Substantia nigra (tissue), 51 donors: ENCODE measurements at places on chromosomes 3 and 15.

GRCh38 chr3:134334901-134335280 lies 39.4 kb downstream of the AMOTL2 start:
- no peak for DNase-seq

- peak; percentile 20 for DNase-seq
Measured at GRCh38 chr15:39976291-39977274, 42.7 kb downstream of the EIF2AK4 start.

GRCh38 chr3:13022348-13023234 lies 50.6 kb downstream of the IQSEC1 start:
- DNase-seq: peak; percentile 41

GRCh38 chr15:28026764-28027713 lies 72.1 kb downstream of the OCA2 start:
- DNase-seq: no peak

DNA sequence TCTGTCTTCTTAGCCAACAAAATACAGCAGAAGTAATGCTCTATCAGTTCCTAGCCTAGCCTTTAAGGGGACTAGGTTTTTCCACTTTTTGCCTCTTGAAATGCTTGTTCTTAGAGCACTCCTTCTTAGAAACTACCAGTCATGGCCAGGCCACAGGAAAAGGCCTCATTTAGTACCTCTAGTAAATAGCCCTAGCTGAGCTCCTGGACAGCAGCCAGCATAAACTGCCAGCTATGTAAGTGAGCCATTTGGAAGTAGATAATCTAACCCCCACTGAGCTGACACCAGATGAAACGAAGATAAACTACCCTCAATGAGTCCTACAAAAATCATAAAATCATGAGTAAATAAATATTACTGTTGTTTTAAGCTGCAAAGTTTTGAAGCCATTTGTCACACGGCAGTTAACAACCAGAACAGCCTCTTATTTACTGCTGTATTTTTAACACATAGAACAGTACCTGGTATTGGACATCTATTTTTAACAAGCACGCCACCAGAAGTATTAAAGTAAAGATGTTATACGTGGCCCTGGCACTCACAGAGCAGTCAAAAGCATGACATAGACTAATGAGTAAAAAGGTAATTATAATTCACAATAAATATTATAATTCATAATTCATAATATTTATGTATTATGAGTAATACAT lies 12.0 kb downstream of the TBC1D5 start:
- no peak for DNase-seq

GRCh38 chr3:146537603-146538002 lies 6.8 kb downstream of the PLSCR1 start:
- DNase-seq: no peak

- DNase-seq: no peak
Measured at GRCh38 chr3:65939801-65940246, 98.9 kb downstream of the MAGI1 start.

GRCh38 chr3:189186101-189186500 lies 14.3 kb downstream of the TPRG1 start:
- no peak for DNase-seq

- no peak for DNase-seq
Measured at GRCh38 chr15:101451266-101451799, 38.2 kb downstream of the PCSK6 start.

DNA sequence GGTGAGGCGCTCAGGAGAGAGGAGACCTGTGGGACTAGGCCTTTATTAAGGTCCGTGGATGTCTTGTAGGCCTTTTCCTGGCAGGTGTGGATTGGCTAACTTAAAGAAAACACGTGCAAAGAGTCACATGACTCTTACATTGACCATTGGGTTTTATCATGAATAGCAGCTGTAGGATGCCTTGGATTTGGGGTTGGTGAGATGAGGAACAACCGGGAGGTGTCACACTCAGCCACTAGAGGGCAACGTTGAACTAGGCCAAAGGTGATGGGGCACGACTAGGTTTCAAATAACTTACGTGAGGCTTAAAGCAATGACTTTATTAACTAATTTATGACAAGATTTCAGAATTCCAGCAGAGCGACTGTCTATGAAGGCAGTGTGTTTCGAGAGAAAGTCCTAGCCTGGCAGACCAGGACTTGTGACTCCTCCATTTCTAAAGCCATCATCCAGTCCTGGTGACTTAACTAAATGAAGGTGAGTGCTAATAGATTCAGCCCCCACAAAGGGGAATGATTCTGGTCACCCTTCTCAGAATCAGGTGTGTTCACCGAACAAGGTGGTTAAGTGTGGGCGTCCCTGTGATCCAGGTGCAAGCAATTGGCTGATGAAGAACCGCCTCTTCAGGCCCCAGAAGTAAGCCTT lies 345.6 kb downstream of the MCTP2 start:
- no peak for DNase-seq

GRCh38 chr3:86961297-86961696 lies 29.7 kb downstream of the VGLL3 start:
- DNase-seq: no peak

DNA sequence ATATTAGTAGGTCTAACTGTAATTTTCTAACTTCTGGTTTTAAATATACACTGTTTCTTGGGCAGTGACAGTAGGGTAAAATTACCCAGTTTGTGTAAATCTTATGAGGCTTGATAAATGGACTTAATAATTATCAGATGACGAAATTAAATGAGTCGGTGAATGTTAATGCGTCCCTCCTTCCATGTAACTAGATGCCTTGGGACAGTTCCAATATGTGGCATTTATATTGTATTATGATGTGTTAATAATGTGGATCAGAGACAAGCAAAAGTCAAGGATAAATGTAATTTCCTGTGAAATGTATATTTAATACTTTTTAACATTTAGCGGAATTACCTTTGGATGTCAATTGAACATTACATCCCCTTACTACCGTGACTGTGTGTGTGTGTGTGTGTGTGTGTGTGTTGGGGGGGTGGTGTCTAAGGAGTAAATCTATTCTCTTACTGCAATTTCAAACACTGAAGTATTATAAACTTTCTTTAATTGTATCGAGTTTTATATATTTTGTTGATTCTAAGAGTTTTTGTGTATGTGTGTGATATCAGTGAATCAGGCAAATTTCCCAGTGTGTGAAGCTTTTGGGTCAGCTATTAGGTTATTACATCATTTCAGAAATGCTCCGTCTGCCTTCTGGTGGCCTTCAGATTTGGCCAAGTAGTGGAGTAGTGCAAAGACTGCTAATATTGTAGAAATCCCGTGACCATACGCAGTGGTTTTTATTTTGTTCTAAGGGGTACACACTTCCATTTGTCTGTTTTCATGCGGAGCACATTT lies 50.1 kb downstream of the CNTN4 start:
- DNase-seq: no peak

- DNase-seq: no peak
Measured at GRCh38 chr3:100869787-100870186, 123.4 kb downstream of the ABI3BP start.

DNA sequence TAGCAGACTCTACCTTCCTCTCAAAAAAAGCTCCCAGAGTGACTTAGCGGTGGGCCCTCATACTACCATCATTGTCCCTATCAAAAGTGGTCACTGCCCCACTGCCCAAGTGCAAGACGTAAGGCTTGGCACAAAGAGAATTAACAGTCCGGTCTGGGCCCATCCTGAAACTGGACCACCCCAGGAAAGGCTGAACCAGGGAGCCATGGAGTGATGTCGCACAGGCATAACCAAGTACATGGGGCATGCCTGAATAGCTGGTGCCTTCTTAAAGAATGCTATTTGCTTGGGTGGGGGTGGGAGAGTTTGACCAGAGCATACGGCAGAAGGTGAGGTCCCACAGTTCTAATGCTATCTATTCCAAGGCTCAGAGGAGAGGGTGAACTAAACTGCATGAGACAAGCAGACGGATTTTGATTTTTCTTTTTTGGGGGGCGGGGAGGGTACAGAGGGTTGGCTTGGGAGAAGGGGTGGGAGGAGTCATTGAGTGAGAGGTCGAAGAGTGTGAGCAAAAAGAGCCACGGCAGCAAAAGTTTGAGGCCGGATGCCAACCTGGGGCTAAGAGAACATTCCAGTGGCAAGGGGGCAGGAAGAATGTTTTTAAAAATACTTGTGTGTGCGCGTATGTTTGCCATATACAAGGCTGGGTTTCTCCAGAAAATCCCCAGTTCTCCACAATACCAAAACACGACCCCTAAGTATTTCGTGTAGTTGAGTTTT lies 50.2 kb downstream of the FAM174B start:
- DNase-seq: no peak

DNA sequence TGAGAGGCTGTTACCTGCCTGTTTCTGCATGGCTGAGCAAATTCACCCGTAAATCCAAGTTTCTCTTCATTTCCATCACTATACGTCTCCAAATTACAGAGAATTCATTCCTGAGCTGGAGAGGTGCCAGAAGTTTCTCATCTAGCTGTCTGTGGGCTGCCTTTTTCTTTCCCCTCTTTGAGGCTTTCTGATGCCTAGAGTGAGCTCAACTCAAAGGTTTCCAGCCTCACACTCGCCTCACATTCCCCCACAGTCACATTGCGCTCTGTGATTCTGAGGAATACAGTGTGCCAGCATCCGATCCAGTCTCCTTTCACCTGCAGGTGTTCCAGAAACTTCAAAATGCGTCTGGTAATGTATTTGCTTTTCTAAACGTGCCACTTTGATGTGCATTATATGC lies 267.2 kb downstream of the MFSD1 start:
- no peak for DNase-seq

GRCh38 chr3:186024210-186024609 lies 84.7 kb downstream of the ETV5 start:
- no peak for DNase-seq

DNA sequence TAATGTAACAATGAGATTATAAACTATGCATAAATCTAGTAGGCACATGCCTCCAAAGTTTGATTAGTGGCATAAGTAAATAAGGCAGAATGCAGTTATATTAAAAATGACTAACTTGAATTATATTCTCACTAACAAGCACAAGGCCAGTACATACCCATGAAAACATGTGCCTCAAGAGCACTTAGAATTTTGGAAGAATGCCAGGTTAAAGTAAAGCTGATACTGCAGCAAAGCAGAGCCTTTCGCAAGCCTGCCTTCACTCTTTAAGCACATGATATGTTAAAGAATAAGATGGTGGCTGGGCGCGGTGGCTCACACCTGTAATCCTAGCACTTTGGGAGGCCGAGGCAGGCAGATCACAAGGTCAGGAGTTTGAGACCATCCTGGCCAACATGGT lies 49.0 kb downstream of the KBTBD12 start:
- DNase-seq: no peak

DNA sequence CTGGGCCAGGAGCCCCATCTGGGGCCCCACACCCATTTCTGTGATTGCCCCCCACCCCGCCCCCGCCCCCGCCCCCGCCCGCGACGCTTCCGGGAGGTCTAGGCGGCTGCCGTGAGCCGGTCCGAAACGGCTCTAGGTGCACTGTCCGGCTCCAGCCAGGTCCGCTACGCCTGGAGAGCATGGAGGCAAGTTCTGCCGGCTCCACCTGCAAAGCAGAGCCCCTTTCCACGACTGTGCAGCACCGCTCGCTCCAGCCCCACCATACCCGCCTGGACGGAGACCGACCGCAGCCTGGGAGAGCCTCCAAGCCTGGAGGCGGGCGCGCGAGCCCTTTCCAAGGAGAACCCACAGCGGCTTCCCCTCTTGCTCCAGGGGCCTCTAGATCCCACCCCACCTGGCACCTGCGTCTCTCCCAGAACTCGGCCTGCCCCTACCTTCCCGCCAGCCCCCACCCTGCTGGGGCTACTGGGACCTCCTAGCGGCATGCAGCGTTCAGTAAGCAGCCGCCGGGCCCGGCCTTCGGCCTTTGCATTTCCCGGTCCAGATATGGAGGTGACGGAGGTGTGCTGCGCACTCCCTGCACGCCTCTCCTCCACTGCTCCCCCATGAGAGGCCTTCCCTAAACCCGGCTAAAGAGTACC lies 66.2 kb downstream of the KLF13 start:
- DNase-seq: no peak
